ENCODE measurements at places on chromosomes 2 and 18. TPM values are rescaled to one million over a fixed set of nuclear protein-coding genes. Genes with fewer than 3 reads are reported as not detected.

- H3K4me3 ChIP-seq, result no peak overlapping the region
- H3K36me3 ChIP-seq, result no peaks in the 10 kb centered on the region
- peak; percentile 30 for DNase-seq
- peaks cover 7% of the 10 kb centered on the region for H3K27me3 ChIP-seq
- H3K4me1 ChIP-seq, result peaks cover 4% of the 10 kb centered on the region
- H3K27ac ChIP-seq, result no peak overlapping the region
These were observed 55.9 kb downstream of the UNC50 start for GRCh38 chr2:98664323-98664722.

GRCh38 chr2:230578106-230578505, 134.5 kb upstream of the CAB39 start:
- no peak for DNase-seq
- no peaks in the 10 kb centered on the region for H3K36me3 ChIP-seq
- H3K4me3 ChIP-seq, result no peak overlapping the region
- no peak overlapping the region for H3K27ac ChIP-seq
- H3K27me3 ChIP-seq, result no peaks in the 10 kb centered on the region

- H3K27ac ChIP-seq, result no peak overlapping the region
- H3K27me3 ChIP-seq, result no peaks in the 10 kb centered on the region
- peaks cover 13% of the 10 kb centered on the region for H3K4me1 ChIP-seq
- peak overlapping the region; percentile 56 for H3K4me3 ChIP-seq
These were observed 451.9 kb downstream of the ARHGAP15 start for GRCh38 chr2:143581134-143581533.

- H3K27me3 ChIP-seq, result no peaks in the 10 kb centered on the region
- peak; percentile 64 for DNase-seq
- H3K36me3 ChIP-seq, result no peaks in the 10 kb centered on the region
- no peak overlapping the region for H3K4me3 ChIP-seq
These were observed 505.4 kb downstream of the PLCL1 start for GRCh38 chr2:198309673-198310280.

Gene LRRC30
- total RNA-seq, result not detected
